ENCODE measurements at places on chromosomes 2 and 18.
A peak's percentile ranks its signal among the peaks of the same experiment; 100 is the strongest.

DNA sequence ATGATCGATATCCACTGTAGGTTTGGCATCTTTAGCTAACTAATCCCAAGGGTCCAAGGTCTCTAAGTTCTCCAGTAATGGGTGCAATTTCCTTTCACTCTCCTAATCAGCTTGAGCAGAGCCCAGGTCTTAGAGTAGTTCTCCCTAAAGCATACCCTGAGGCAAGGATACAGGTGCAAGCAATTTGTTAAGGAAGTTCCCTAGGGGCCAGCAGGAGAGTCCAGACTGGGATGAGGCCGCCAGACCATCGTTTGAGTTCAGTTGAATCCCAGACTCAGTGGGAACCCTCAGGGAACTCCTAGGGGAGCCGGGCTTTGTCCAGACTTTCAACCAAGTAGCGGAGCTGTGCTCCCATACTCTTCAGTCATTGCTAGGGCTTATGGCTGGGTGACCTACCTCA lies 835.4 kb upstream of the CDH2 start:
- no peak for DNase-seq

GRCh38 chr2:218067523-218067922 lies 1.5 kb upstream of the RUFY4 start:
- DNase-seq = no peak

DNA sequence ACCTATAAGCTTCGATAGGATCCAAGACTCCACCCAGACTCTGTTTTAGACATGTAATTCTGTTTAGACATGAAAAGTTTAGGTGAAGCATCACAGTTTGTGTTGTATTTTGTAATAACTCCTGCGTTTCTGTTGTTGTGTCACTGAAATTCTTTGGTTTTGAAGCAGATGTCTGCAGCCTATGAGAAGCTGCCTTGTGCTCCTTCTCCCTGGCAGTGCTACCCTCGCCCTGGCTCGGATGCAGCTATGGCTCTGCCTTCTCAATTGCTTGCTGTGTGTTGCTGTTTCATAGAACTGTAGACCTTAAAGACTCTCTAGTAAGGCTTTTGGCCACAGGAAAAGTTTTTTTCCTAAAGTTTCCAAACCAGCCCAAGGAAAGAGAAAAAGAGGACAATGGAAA lies 40.2 kb upstream of the ZNF638 start:
- DNase-seq = no peak

GRCh38 chr2:190355968-190356644 lies 12.7 kb downstream of the INPP1 start:
- DNase-seq = no peak

DNA sequence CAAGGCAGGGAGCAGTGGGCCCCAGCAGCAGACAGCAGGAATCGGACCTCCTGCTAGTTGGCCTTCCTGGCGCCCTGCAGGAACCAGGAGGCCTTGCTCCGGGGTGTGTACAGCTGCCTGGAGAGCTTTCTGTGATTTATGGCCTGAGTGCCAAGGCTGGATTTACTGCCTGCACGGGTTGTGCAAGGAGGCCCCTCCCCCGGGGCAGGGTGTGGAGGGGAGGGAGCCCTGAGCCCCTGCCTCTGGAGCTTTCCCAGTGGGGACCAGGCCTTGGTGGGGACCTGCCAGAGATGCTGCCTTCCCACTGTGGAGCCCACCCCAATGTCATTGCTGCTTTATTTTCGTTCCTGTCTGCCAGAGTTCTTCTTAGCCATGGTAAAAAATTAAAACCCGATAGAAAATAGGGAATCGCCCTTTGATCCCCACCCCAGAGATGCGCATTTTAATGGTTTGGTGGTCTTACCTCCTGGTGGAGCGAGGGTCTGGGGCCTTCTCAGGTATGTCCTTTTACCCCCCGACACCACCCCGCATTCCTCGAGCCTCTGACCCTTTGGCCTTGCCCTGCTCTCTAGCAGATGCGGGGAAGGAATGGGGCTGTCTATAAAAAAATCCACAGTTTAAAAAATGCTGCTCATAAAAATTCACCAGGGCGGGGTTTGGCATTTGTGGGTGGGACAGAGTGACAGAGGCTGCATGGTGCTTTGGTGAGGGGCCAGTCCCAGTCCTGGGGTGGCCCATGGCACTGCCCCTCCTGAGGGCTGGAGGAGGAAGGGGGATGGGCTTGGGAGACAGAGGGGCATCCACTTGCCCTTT lies 6.9 kb upstream of the RALB start:
- DNase-seq = peak; percentile 37

- no peak for DNase-seq
Measured at GRCh38 chr2:72718876-72719275, 107.0 kb downstream of the EXOC6B start.

All from gastrocnemius medialis (tissue), 4 donors.